ENCODE measurements at places on chromosomes 12 and 14. TPM values are rescaled to one million over a fixed set of nuclear protein-coding genes. Genes with fewer than 3 reads are reported as not detected.

The ORMDL2 gene
- total RNA-seq: 49.2 TPM

The ENDOU gene
- 0.32 TPM for total RNA-seq

GRCh38 chr14:49134940-49135339 is 451.2 kb downstream of the RPS29 start:
- no peaks in the 10 kb centered on the region for H3K27me3 ChIP-seq
- DNase-seq: no peak
- H3K27ac ChIP-seq: no peak overlapping the region
- H3K4me3 ChIP-seq: no peak overlapping the region
- H3K36me3 ChIP-seq: no peaks in the 10 kb centered on the region

The INSM2 gene
- not detected for total RNA-seq

The MYG1 gene
- total RNA-seq: 41.9 TPM

GRCh38 chr12:8834230-8834629 is 11.8 kb downstream of the A2ML1 start:
- no peak overlapping the region for H3K4me3 ChIP-seq
- H3K27ac ChIP-seq: no peak overlapping the region
- H3K4me1 ChIP-seq: no peaks in the 10 kb centered on the region

DNA sequence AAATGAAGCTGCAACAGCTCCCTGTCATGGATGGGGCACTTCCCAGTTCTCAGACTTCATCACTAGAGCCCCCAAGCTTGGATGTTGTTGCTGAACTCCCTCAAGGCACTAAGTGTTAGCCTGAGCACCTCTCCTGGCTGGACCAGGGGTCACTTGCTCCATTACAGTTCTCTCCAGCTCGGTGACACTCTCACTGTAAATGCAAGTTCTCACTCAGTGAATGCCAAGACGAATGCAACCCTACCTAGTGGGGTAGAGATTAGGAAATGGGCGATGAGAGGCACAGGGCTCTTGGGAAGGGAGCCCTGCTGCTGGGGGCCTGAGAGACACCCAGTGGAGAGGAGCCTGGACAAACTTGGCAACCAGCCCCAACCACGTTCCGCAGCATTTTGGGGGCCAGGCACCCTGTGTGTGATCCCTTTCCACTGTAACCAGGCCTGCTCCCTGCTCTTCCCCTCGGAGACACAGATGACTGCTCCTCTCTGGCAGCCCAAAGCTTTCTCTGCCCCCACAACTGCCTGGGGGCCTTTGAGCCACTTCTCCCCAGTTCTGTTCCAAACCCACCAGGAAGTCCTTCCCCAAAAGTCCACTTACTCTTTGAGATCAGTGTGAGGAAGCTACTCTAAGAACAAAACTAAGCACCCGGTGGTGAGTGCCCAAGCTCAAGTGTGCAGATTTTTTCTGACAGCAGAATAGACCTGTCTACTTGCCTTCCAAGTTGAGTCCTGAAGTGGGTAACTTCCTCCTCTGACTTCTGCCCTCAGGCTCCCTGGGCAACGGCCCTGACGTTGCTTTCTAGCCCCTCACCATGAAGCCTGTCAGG is 8.0 kb upstream of the SELPLG start:
- H3K4me3 ChIP-seq: no peak overlapping the region
- H3K27ac ChIP-seq: peak overlapping the region; percentile 20
- H3K4me1 ChIP-seq: peaks cover 63% of the 10 kb centered on the region

DNA sequence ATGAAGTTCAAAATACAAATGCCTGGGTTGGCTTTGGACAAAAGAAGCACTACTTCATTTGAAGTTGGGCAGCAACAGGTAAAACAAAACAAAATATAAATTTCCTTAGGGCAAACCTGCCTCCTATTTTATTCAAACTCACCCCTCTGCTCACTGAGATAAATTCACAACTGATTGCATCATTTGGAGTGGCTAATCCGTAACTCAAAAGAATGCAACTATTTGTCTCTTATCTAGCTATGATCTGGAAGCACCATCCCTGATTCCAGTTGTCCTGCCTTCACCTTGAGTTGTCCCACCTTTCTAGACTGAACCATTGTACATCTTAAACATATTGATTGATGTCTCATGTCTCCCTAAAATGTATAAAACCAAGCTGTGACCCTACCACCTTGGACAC is 145.0 kb downstream of the CCER1 start:
- DNase-seq: no peak
- H3K27me3 ChIP-seq: no peaks in the 10 kb centered on the region
- H3K4me1 ChIP-seq: no peaks in the 10 kb centered on the region
- H3K27ac ChIP-seq: no peak overlapping the region

DNA sequence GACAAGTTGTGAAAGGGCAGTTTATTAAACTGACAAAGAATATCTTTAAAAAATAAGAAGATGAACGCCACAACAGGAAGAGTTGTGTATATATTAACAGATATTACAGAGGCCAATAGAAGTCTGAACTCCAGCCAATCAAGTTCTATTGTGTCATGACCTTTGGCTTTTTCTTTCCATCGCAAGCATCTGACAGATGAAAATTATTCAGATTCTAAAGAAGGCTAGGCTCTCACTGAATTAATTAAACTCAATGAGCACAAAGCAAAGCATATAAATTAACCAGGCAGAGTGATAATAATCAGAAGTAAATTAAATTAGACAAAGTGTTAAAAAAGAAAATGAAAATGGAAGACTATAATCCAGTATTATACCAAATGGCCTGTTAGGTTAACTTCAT is 62.0 kb upstream of the PYGL start:
- peaks cover 13% of the 10 kb centered on the region for H3K4me1 ChIP-seq
- no peaks in the 10 kb centered on the region for H3K36me3 ChIP-seq
- no peaks in the 10 kb centered on the region for H3K27me3 ChIP-seq
- H3K4me3 ChIP-seq: no peak overlapping the region

The SCNN1A gene
- 199 TPM for total RNA-seq

The TAS2R9 gene
- total RNA-seq: not detected

The ST8SIA1 gene
- 8.5 TPM for total RNA-seq

DNA sequence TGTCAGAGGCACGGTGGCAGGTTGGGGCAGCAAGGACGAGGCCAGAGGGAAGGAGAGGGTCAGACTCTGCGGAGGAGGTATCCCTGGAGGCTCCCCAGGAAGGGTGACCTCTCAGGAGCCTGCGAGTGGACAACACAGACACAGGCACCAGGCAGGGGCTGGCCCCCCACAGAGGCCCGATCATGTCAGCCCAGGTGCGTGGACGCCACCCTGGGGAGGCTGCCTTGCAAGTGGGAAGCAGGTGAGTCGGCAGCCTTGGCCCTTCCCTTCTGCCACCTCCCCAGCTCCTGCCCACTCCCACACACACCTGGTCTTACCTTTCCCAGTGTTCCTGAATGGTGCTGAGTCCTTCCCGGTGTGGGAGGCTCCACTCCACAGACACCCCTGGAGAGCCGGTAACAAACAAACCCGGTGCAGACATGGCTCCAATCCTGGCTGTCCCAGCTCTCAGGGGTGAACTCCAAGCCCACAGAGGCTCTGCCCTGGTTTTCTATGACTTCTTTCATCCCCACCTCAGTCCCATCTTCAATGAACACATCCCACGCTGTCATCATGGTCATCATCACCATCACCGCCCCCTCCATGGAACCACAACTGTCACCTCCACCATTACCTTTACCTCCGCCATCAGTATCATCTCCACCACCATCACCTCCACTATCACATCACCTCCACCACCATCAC is 5.2 kb downstream of the ZBTB42 start:
- no peaks in the 10 kb centered on the region for H3K27me3 ChIP-seq
- no peaks in the 10 kb centered on the region for H3K36me3 ChIP-seq
- peaks cover 15% of the 10 kb centered on the region for H3K4me1 ChIP-seq
- no peak overlapping the region for H3K4me3 ChIP-seq

The GPRC5A gene
- 886 TPM for total RNA-seq

The MYO1H gene
- 0.64 TPM for total RNA-seq

- no peak overlapping the region for H3K4me3 ChIP-seq
- no peak for DNase-seq
- H3K36me3 ChIP-seq: no peaks in the 10 kb centered on the region
- H3K4me1 ChIP-seq: no peaks in the 10 kb centered on the region
Measured at GRCh38 chr14:76541594-76542219, 165.8 kb downstream of the ESRRB start.

GRCh38 chr14:82449926-82450468 is 916.3 kb upstream of the SEL1L start:
- no peak overlapping the region for H3K4me3 ChIP-seq
- no peaks in the 10 kb centered on the region for H3K36me3 ChIP-seq
- no peaks in the 10 kb centered on the region for H3K27me3 ChIP-seq
- no peak for DNase-seq

GRCh38 chr12:26113181-26113654 is 11.6 kb downstream of the BHLHE41 start:
- H3K36me3 ChIP-seq: no peaks in the 10 kb centered on the region
- peaks cover 6% of the 10 kb centered on the region for H3K4me1 ChIP-seq
- no peak for DNase-seq
- H3K27ac ChIP-seq: peak overlapping the region; percentile 88
- peak overlapping the region; percentile 59 for H3K4me3 ChIP-seq
- peaks cover 4% of the 10 kb centered on the region for H3K27me3 ChIP-seq

DNA sequence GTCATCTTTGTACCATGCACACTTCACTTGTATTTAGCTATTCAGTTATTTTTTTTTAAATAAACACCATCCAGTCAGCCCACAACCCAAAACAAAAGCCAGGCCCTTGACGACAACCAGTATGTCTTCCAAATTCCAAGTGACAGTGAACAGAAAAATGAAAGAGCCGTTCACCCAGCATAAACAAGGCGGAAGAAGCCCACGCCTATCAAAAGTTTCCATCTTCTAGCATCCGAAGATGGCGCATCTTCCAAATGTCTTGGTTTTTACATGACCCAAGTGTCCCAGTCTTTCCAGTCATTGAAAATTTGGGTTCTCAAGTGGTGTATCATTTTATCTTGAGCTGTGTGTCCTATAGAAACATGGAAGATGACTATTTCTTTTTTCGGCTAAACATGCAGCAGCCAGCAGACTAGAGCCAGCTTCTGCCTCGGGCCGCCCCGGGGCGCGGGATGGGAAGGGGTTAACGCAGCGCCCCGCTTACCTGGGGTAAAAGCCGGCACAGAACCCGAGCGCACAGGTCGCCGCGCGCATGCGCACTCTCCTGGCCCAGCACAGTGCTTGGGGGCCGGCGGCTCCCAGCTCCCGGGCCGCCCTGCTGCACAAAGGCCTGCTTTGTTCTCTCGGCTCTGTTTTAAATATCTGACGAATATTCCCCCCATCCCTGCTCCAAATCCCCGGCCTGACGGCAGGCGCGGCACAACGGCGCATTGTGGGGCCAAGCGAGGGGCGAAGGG is 164.8 kb downstream of the ZFP36L1 start:
- peak overlapping the region; percentile 39 for H3K4me3 ChIP-seq
- H3K36me3 ChIP-seq: no peaks in the 10 kb centered on the region
- peak; percentile 88 for DNase-seq
- peaks cover 16% of the 10 kb centered on the region for H3K4me1 ChIP-seq
- no peaks in the 10 kb centered on the region for H3K27me3 ChIP-seq
- peak overlapping the region; percentile 79 for H3K27ac ChIP-seq

The HAL gene
- total RNA-seq: 6.2 TPM

DNA sequence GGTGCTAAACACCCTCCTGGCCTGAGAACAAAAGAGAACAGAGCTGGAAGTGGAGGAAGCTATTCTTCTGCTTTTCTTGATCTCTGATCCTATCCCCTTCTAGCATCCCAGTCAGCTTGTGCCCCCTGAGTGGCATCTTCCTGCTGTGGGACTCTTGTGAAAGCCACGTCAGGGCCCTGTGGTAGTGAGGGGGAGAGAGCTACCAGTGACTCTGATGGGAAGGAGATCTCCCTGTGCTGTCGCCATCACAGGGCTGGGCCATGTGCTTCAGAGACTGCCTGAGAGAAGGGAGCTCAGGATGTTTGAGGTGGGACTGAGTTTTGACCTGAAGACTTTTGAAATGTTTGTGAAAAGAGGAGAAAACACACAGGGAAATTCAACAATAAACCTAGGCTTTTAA is 107.6 kb upstream of the FUT8 start:
- no peak for DNase-seq
- no peaks in the 10 kb centered on the region for H3K27me3 ChIP-seq
- H3K27ac ChIP-seq: no peak overlapping the region
- no peaks in the 10 kb centered on the region for H3K4me1 ChIP-seq
- no peaks in the 10 kb centered on the region for H3K36me3 ChIP-seq
- no peak overlapping the region for H3K4me3 ChIP-seq

- H3K36me3 ChIP-seq: no peaks in the 10 kb centered on the region
- H3K4me3 ChIP-seq: no peak overlapping the region
- no peaks in the 10 kb centered on the region for H3K27me3 ChIP-seq
- no peak overlapping the region for H3K27ac ChIP-seq
- DNase-seq: no peak
Measured at GRCh38 chr12:91921555-91921954, 224.1 kb downstream of the BTG1 start.

- H3K27ac ChIP-seq: no peak overlapping the region
- DNase-seq: no peak
- no peak overlapping the region for H3K4me3 ChIP-seq
- no peaks in the 10 kb centered on the region for H3K4me1 ChIP-seq
- H3K36me3 ChIP-seq: no peaks in the 10 kb centered on the region
Measured at GRCh38 chr12:1122786-1123185, 131.8 kb downstream of the ERC1 start.

The RBM19 gene
- total RNA-seq: 36.4 TPM

- H3K27ac ChIP-seq: peak overlapping the region; percentile 93
- no peaks in the 10 kb centered on the region for H3K27me3 ChIP-seq
- H3K4me1 ChIP-seq: peaks cover 62% of the 10 kb centered on the region
- DNase-seq: no peak
- H3K36me3 ChIP-seq: no peaks in the 10 kb centered on the region
- H3K4me3 ChIP-seq: peak overlapping the region; percentile 72
Measured at GRCh38 chr12:121535150-121536053, 45.4 kb downstream of the KDM2B start.

The BMP4 gene
- 12.3 TPM for total RNA-seq

DNA sequence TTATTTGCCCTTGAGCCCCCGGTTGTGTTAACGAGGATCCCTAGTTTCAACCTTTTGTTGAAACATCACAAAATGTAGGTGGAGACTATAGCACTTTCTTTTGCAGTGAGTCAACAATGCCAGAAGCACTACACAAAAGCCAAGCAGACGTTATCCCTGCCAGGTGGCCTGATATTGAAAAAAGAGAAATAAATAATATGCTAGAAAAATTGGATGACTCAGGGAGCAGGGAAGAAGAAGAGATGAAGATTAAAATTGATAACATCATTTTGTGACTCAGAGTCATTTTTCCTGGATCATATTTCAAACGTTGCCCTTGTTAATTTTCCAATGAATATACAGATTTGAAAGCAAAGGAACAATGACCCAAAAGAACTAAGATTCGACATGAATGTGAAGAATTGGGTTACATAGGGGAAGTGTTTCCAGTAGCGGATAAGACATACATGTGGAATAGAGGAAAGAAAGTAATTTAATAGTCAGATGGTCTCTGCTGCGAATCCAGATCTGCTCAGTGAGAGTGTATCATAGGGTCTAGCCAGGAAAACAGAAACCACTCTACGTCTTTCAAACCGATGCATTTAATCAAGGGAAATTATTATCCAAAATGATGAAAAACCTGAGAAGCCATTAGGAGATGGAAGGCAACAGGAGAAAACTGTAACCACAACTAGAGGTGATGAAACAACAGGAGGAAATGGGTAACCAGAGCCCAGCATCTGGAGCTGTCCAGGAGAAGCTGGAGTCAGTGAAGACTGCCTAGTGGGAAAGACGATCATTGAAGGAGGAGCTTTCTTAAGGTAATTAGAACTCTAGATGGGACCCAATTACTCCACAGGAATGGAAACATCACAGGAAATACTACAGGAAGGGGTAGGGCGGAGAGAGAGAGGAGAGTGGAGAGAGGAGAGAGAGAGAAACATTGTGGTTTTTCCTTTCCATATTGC is 57.9 kb downstream of the RERG start:
- no peak for DNase-seq
- no peak overlapping the region for H3K4me3 ChIP-seq
- H3K27me3 ChIP-seq: no peaks in the 10 kb centered on the region
- H3K36me3 ChIP-seq: no peaks in the 10 kb centered on the region
- peaks cover 7% of the 10 kb centered on the region for H3K4me1 ChIP-seq

Measured in upper lobe of right lung (tissue), 1 donor.